ENCODE measurements at places on chromosomes 7 and 10.

- no peak for DNase-seq
Measured at GRCh38 chr7:18792871-18793595, 297.5 kb downstream of the HDAC9 start.

DNA sequence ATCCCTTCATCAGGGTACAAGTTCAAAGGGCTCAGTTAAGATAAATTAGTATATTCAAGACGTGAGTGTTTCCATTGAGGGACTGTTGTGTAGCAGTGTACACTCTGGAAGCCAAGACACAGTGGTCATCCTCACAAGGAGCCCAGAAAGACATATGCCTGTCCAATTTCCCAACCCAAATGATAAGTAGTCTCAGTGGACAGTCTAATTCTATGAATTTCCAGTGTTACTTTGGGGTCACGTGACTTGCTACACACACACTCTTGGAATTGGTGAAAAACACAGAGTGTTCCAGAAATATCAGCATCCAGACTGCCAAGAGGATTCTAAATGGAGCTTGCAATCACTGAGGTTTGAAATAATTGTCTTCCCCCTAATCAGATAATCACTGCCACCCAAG lies 365.1 kb downstream of the WDR11 start:
- DNase-seq = no peak

DNA sequence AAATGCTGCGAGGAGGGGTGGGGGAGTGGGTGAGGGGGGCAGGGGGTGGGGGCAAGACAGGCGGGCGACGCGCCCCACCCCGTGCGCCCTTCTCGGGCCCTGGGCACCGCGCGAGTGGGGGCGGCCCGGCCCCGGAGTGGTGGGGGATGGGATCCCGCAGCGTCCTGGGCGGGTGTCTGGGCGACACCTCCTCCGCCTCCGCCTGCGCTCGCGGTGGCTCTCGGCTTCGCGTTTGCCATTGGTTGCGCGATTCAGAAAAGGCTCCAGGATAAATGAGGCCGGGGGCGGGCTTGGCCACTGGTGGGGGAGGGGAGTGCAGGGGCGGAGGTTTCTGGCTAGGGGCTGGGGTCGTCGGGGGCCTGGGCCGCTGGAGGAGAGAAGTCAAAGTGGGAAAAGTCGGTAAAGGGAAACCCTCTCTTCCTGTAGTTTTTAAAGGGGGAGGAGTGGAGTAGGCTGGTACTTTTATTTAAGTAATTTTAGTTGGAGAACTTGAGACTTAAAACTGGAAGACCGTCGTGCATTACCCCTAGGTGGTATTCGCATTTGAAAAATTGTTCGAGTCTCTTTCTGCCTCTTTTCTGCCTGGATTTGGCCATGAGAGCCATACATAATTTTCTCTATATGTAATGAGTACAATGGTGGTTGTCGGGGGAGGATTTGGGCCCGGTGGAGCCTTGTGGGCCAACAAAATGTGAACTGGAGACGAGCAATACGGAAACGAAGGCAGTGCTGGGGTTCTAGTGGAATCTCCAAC lies 992 bp upstream of the IGF2BP3 start:
- DNase-seq = peak; percentile 46

DNA sequence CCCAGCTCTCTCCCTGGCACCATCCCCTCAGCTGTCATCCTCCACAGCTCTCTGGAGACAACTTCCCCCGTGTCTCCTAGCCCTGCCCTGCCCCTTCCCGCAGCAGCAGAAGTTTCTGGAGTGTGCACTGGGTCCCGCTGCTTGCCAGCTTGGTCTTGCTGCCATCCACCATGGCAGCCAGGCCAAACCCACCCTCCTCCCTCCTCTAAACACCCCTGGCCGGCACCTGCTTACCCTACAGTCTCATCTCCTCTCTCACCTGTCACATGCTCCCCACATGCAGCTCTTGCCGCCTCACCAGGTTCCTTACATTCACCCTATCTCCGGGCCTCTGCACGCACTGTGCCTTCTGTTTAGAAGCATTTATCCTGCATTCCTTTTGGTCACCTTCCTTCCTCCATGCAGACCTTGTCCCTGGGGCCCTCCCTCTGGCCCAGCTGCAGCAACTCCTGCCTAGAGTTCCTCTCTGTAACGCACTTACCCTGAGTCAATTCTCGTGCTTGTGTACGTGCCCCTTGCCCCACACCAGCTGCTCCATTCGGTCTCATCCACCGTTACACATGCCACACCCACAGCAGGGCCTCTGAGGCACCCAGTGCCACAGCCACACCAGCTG lies 93.9 kb upstream of the RET start:
- no peak for DNase-seq

GRCh38 chr10:88389456-88389855 lies 193.7 kb downstream of the RNLS start:
- no peak for DNase-seq

DNA sequence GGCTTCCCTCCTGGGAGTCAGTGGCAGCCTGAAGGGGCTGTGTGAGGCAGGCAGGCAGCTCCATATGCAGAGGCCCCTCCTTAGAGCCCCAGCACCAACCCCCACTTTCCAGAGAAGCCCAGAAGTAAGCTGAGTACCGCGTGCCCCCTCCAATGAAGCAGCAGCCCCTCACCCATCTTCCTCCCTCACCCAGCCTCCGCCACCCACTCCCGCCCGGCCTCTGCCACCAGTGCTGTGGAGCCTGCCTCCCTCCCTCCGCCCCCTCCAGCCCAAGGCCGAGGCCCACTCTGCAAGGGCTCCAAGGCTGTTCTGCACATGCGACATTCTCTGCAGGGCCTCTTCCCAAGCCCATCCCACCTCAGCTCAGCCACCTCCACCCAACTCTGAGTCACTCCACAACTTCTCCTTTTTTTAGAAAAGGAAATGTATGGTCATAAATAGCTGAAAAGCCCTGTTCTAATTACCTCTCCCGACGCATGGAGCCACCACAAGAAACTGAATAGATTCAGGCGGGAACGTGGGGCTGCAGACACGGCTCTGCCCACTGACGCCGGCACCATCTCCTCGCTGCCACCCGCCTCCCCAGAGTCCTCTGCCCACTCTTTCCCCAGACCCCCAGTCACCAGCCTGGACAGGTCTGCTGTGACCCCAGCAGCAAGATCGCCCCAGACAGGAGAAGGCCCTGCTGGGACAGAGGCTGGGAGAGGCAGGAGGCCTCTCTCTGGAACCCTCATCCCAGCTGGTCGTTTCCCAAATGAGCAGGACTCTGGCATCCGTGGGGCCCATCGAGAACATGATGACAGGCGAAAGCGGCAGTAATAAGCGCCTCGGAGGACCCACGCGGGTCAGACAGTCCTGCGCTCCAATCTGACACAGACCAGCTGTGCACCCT lies 213.9 kb downstream of the MAD1L1 start:
- no peak for DNase-seq

GRCh38 chr10:119917777-119918176 lies 25.2 kb downstream of the SEC23IP start:
- DNase-seq = no peak

DNA sequence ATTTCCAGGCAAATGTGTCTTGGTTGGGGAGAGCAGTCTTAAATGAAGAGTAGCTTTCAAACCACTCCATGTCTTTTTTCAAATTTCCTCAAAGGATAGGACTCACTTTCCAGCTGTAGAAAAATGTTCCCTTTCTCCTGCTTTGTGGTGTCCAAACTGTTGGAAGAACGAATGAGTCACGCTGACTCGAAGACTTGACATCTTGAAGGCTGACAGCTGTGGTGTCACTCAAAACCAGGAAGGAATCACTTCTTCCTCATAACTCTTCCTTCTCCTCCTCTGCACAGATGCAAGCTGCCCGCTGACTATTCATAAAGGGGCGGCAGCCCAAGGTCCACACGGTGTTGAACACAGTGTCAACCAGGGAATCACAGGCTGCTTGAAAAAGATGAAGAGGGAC lies 19.2 kb downstream of the PLA2G12B start:
- no peak for DNase-seq

GRCh38 chr7:151173386-151174245 lies 6.1 kb upstream of the GBX1 start:
- DNase-seq = no peak

GRCh38 chr7:83655951-83656556 lies 7.1 kb upstream of the SEMA3E start:
- DNase-seq = no peak

DNA sequence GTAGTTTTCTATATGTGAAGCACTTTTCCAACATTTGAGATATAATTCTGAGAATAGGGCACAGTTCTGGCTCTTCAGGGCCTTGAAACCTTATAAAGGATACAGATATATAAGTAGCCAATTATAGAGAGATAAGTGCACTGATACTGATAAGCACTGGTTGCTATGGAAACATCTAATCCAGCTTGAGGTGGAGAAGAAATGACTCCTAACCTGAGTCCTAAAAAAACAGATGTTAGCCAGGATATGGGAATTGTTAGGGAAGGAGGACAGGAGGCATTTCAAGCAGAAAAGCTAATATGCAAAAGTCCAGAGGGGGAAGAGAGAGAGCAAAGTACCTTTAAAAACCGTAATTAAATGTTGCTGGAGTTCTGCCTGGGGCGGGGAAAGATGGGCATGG lies 30.8 kb downstream of the STRIP2 start:
- no peak for DNase-seq

GRCh38 chr10:75197906-75198305 lies 12.7 kb upstream of the VDAC2 start:
- DNase-seq = peak; percentile 17

GRCh38 chr7:74429153-74429747 lies 24.5 kb upstream of the GTF2IRD1 start:
- no peak for DNase-seq

- no peak for DNase-seq
Measured at GRCh38 chr10:133592716-133593115, 27.3 kb upstream of the SYCE1 start.

DNA sequence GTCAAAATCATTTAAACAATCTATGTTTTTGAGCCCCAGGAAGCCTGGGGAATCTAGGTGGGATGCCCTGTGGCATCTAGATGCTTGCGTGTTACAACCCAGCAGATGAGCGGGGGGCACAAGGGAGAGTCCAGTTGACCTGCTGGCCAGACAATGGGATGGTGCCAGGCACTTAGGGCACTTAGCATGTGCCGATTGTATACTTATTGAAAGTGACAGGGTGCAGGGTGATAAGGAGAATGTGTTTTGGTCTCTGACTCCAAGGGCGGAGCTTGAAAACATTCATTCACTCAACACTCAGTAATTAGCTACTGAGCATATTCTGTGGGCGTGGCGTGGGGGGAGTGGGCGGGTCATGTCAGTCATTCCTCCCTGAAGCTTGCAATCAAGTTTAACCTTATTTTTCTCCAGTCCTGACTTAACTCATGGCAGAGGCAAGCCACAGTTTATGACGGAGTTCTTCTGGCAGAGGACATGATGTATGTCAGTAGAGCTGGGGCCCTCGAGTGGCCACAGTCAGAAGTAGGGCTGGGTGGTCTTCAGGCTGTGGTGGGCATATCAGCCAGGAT lies 115.1 kb downstream of the PRKCQ start:
- no peak for DNase-seq

DNA sequence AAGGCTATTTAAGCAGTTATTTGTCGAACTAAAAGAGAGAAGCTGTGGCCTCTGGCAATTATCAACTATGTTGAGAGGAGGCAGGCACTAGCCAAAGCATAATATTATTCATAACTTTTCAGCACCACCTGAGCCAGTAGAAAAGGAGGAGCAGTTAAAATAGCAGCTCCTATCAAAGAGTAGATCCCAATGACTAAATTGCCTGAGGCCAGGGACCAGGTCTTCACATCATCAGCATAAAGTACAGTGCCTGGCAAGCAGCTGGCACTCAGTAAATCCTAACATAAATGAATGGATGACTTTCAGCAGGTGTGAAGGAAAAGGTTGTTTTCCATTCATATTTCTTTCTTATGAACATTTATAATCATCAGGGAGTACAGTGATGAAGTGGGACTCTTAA lies 309.0 kb upstream of the IMMP2L start:
- DNase-seq = no peak

DNA sequence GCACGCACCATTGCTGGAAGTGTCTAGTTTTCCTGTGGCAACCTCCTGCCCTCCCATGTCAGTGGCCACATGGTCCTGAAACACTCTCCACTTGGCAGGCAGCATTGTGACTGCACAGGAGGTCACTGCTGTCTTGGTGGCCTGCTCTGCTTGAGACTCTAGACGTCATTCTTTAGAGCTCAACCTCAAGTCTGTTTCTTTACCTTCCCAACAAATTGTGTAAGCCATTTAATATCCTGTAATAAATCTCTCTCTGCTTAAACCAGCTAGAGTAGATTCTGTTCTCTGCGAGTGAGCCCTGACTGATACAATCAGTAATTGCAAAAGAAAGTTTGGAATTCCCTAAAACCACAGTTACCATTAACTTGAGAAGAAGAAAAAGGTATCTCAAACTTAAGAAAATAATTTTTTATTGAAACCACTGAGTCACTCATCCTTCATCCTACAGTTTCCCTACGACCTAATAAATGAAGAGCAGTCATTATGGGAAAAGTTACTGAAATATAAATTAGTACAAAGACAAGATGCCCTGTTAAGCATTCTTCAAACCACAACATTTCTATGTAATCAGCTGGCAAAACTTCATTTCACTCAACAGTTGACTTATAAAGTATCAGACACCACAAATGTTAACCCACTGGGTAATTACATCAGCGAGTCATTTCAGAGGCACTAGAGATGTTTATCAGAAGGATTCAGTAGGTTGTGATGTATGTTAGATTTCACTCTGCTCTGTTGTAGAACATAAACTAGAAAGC lies 18.0 kb downstream of the SLC25A13 start:
- no peak for DNase-seq

DNA sequence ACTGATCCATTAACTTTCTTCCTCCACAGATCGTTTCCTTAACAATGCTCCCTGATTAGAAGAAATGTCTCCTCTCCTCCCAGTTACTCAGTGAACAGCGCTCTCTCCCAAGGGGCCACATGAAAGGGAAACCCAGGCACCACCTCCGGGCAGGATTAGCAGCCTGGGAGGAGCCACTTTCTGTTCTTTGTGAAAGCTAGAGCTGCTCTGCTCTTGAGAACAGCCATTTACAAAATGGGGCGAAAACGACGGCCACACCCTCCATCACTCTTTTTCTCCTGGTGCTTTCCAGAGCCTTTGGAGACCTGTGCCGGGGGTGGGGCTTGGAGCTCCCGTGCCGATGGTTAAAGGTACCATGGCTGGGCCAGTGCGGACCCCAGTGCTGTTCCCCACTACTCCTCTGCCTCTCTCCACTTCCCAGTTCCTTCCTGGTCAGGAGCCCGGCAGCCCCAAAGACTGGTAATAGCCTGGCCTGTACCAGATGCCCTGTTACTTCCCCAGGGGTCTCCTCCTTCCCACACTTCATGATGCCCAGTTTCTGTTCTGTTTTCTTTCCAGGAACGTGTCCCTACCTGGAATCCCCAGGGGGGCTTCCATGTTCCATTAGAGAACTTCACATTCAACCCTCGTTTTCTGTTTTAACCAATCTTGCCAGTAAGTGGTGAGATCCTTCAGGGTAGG lies 402.9 kb upstream of the GALNT17 start:
- no peak for DNase-seq

- DNase-seq = no peak
Measured at GRCh38 chr10:71029411-71029892, 141.1 kb upstream of the PCBD1 start.
